H7 (cell line): ENCODE measurements at places on chromosomes 4 and X. TPM values are rescaled to one million over a fixed set of nuclear protein-coding genes. Genes with fewer than 3 reads are reported as not detected.

The C4orf51 gene
- total RNA-seq = 3.9 and 17.9 TPM in 2 replicates

The TMEM187 gene
- total RNA-seq = 8.8 and 9.5 TPM in 2 replicates

The SSX3 gene
- total RNA-seq = not detected in 2 replicates

The LANCL3 gene
- total RNA-seq = 0.38 and 0.74 TPM in 2 replicates

The MAGEE2 gene
- total RNA-seq = not detected in 2 replicates

The OPN1MW3 gene
- not detected in 2 replicates for total RNA-seq

The BEX3 gene
- 694 and 703 TPM in 2 replicates for total RNA-seq

The ZNF711 gene
- 8.2 and 17.1 TPM in 2 replicates for total RNA-seq

The DMRTC1B gene
- total RNA-seq = not detected in 2 replicates

- DNase-seq = no peak
These were observed 9.1 kb downstream of the SLC7A3 start for GRCh38 chrX:70921709-70922352.

- no peak for DNase-seq
These were observed 557.0 kb upstream of the GNPDA2 start for GRCh38 chr4:45283352-45283751.

GRCh38 chr4:25928379-25929297 lies 14.6 kb downstream of the SMIM20 start:
- no peak for DNase-seq

GRCh38 chr4:2931512-2932301 lies 31.5 kb downstream of the NOP14 start:
- DNase-seq = peak; percentile 80

GRCh38 chr4:187071946-187072600 lies 348.4 kb upstream of the FAT1 start:
- DNase-seq = no peak

DNA sequence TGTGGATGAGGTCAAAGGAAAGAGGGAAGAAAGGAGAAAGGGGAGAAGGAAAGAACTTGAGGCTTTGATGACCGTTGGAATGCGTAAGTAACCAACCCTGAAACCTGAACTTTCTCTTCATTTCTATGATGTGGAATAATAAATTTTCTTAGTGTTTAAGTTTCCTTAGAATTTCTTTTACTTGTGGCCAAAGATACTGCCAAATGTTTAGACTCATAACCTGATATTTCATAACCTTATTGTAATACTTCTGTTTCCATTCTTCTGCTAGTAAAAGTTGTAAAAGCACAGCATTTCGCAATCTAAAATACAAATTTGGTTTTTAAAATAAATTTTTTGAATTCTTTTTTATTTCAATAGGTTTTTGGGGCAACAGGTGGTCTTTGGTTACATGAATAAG lies 258.5 kb upstream of the GIMD1 start:
- no peak for DNase-seq

DNA sequence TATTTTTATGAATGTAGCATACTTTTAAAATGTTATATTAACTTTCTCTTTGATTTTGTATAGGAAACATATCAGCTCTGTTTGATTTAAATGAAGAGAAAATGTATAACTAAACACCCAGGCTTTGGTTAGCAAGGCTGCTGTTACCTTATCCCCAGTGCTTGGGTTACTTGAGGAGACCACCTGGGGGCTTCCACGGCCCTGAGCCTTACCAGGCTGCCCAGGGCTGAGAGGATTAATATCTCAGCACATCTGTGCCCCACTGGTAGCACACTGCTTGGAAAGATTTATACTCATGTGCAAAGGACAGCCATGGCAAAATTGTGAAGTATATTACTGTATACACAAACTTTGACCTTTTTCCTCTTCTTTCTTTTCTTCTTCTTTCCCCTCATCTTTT lies 752.9 kb downstream of the RAPGEF2 start:
- DNase-seq = no peak

- no peak for DNase-seq
These were observed 1113.1 kb upstream of the LCORL start for GRCh38 chr4:19134685-19135084.

DNA sequence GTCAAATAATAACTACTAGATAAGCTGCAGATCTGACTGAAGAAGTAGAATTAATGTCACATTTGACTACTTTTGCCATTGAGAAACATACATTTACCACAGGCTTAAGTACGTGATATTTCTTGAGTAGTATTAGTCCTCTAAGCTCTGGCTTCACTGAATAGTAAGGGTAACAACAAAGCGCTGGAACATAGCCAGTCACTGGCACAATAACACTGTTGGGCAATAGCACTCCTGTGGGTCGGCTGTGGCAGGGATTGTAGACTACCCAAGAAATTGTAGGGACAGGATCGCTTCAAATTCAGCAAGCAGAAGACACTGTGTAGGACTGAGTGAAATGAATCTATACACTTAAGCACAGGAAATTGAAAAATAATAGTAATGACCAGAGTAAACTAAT lies 27.1 kb upstream of the IL15 start:
- no peak for DNase-seq

GRCh38 chr4:62899646-62900364 lies 1509.4 kb downstream of the TECRL start:
- DNase-seq = no peak

DNA sequence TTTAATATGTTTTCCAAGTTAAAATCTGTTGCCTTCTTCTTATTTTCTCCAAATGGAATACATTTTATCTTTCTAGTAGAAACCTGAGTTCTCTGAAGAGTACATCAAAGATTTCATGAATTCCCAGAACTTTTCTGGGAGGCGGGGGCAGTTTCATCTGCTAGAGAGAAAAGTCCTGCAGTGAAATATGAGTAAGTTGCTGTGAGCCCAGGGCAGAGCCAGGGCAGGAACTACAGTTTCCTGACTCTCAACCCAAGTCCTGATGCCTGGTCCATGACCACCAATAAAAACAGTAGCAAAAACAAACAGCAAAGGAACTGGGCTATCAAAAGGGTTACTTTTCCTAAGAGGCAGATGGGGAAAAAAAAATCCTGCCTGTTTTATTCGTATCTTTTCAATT lies 239.4 kb upstream of the CTSO start:
- no peak for DNase-seq

- DNase-seq = no peak
These were observed 87.1 kb upstream of the PUDP start for GRCh38 chrX:7235071-7235470.

- DNase-seq = no peak
These were observed 97.6 kb upstream of the IRS4 start for GRCh38 chrX:108833993-108834392.

GRCh38 chrX:70505451-70505841 lies 60.8 kb downstream of the DLG3 start:
- DNase-seq = no peak

DNA sequence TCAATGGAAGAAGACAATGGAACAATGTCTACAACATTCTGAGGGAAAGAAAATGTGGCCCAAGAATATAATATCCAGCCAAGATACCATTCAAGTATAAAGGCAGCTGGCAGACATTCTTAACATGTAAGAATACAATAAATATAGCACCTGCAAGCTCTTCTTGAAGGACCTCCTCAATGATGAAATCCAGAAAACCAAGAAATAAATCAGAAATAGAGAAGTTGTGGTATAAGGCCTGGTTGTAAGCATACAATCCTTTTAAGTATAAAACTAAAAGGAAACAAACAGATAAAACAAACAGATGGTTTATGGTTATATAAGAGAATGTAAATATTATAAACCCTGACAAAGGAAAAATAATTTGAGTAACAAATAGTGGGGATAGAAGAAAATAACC lies 33.4 kb downstream of the SYTL4 start:
- DNase-seq = no peak

GRCh38 chr4:176226736-176227135 lies 31.4 kb upstream of the SPATA4 start:
- no peak for DNase-seq

DNA sequence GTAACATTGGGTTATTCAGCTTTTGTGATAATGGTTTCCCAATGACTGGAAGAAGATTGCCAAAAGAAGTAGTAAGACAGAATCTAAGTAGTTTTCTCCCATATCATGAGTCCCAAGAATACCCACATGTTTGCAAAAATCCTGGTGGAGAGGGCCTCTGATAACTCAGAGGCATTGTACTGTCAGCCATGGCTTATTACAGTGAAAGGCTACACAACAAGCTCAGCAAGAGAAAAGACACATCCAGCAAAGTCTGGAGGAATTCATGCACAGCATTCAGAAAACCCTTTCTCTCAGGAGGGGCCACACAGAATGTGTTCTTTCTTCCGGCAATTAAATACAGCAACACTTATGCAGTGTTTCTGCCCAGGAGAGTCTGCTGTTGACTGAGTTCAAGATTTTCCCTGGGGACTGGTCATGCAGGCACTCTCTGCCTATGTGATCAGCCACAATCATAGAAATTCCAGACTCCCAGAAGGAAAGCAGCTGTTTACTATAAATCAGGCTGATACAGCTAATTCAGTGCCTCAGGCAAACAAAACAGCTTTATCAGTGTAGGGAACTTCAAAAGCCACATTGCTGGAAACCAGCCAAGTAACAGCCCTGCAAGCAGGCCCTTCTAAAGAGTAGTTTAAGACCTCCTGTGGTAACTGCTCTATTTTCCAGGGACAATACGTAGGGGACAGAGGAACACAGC lies 937.1 kb downstream of the CCSER1 start:
- DNase-seq = no peak

DNA sequence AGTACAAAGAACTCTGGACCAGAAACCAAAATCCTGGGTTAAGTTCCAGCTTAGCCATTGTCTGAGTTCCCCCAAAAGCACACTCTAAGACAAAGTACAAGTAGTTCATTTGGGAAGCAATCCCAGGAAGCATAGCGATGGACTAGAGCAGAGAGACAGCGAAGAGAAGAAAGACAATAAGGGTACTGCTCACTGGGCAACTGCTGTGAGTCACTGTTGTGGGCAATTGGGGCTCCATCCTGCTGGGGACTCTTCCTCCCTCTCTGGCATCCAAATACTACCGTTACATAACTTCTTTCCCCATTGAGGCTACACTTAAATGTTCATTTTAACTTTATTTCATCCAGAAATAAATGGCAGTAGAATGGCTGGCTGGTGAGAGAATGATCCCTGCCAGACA lies 14.1 kb downstream of the SRPX start:
- no peak for DNase-seq
